CD4-positive, alpha-beta T cell treated with Interleukin-17A for 4 hours (primary cell): ENCODE measurements at places on chromosomes 3 and 15.
A peak's percentile ranks its signal among the peaks of the same experiment; 100 is the strongest.

- DNase-seq: no peak
These were observed 170.3 kb upstream of the MCTP2 start for GRCh38 chr15:94061041-94061440.

DNA sequence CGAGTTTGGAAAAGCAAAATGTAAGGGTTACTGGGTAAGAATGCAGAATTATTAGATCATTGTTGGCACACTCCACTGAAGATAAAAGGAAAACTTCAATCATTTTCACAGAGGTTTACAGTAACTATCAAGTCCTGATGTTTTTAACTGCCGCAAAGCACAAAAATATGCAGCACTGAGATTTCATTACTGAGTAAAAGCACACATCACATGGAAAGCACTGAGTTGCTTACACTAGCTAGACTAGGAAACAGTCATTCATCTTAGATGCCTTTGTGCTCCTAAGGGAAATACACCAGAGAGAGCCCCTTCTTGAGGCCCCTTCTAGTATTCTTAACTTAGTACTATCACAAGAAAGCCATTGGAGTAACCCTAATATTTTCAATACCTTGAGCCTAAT, 11.8 kb upstream of the P2RY1 start:
- DNase-seq: no peak

DNA sequence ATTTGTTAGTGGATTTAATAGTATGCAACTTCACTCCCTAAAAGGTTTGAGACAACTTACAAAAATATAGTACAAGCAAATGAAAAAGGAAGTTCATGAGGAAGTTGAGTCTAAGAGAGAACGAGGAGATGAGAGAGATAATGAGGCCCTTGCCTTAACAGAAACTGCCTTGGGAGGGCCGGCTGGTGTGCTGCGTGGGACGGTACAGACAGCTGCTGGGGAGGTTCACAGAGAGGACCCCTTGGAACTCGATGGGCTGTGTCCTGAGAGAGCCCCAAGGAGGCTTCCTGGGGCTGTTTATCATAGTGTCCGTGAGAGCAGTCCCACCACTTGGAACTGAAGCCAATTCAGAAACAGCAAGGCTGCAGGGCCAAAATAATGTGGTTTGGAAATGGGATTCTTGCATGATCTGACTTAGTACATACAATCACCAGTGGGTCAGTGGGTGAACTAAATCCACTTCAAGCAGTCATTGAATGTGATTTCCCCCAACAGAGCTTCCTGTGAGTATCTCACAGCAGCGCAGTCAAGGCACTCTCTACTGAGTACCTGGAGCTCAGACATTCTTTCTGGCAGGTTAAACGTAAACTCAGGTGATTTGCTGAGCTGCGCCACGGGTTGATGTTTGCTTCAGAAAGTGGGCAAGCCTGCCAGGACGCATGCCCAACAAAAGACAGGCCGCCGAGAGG, 90.8 kb downstream of the CRTC3 start:
- DNase-seq: peak; percentile 57

- peak; percentile 47 for DNase-seq
These were observed 289.0 kb upstream of the RASGRP1 start for GRCh38 chr15:38853608-38854007.

DNA sequence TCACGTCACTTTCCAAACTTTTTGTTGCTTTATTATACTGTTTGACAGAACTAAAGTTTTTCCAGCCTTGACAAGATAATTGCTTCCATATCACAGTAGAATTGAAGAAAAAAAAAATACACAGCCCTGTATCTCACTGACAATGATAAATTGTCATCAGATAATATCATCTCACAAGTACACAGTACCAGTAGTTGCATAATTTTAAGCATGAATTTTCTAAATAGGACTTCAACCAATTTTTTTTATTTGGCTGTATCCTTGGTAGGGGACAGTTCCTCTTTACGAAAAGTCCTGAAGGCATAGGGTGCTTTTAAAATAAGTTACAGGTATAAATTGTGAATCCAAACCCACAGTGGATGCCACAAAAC, 230.7 kb downstream of the ATP8B4 start:
- DNase-seq: no peak

- no peak for DNase-seq
These were observed 84.2 kb downstream of the SMAD6 start for GRCh38 chr15:66786222-66786621.

DNA sequence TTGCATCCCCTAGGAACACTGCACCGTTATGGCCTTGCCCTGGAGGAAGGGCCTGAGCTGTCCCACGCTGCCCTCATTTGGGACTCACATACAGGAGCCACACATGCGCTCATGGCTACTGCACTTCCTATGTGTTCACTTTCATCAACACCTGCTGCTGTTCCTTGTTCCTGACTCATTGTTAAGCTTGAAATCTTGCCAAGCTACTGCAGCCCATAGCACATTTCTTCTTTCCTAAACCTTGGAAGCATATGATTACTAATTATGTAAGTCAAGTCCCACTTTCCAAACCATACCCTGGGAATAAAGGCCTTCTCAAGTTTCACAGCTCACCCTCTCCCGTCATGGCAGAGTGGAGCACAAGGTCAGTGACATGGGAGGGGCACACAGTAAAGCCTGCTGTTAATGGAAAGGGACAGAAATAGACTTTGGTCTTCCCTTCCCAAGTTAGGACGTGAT, 307.9 kb downstream of the CLSTN2 start:
- DNase-seq: no peak

DNA sequence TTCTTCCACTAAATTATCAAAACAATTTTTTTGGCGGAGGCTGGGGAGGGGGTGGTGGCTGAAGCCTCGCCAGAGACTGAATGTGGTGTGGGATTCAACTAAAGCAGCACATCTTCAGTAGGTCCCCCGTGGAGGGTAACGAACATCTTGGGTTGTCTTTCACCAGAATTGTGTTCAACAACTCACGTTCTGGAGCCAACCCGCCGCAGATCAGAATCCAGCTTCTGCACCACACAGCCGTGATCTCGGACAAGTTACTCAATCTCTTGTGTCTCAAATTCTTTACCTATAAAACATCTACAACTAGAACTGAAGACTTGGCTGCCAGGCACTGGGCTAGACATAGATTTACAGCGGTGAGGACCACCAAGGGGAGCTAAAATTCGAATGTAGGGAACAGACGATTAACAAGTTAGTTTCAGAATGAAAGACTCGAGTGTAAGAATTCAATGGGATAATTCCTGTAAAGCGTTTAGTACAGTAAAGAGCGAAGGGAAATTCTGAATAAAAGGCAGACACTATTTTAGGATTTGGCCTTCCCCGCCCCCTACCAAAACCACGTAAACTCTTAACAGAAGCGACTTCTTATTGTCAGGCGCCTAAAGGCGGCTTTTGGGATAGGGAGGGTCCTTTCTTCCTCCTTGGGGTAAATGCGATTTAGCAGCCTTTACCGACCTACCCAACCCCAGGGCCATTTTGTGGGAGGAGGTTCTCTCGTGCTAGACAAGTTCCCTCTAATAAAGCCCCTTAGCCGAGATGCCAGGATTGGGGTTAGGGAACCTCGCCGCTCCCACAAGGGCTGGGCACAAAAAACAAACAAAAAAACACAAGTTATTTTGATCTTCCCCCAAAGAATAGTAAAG, 697 bp upstream of the RAB5A start:
- DNase-seq: peak; percentile 17

GRCh38 chr15:96011136-96011535, 319.4 kb upstream of the NR2F2 start:
- no peak for DNase-seq

DNA sequence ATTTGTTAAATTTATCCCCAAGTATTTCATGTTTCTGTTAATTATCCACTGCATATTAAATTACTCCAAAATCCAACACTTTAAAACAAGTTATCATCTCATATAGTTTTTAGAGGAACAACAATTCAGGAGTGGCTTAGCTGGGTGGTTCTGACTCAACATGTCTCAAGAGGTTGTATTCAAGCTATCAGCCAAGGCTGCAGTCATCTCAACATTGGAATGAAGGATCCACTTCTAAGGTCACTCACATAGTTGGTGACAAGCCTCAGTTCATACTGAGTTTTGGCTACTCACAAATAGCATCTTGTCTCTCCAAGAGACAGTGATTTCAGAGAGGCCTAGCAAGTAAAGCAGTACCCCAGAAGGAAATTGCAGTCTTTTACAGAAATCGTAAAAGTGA, 134.7 kb downstream of the NR2E3 start:
- DNase-seq: no peak

GRCh38 chr3:78872195-78872594, 895.6 kb downstream of the ROBO1 start:
- no peak for DNase-seq

DNA sequence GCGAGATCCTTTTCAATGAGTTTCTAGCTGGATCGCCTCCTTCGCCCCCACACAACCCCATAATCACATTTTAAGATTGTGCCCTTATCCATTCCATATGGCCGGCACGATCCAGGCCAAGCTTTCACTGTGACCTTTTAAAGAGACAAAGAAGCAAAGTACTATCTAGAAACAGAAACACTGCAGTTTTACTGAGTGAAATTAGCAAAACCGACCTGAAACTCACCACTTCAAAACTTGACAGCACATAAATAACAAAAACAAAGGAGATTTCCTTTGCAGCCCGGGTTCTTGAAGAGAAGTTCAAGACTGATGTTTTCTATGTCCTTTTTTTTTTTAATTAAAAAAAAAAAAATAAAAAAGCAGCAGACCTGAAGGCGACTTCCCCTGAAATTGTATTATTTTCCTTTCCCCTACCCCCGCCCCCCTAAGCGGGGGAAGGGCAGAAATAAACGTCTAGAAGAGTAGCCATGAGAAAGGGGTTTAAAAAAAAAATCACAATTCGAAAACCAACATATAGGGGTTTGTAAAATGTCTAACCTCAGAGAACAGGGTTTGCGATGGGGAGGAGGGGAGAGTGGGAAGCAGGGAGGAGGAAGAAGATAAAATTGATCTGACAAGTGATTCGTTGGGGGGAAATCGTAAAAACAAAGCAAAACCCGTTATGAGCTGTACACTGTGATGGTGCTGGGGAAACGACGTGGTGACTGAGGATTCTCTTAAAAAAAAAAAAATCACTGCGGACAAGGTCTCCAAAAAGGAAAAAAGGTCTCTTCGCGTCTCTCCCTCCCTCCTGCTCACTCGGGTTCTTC, 1.5 kb downstream of the SATB1 start:
- peak; percentile 54 for DNase-seq

- no peak for DNase-seq
These were observed 35.5 kb downstream of the UBE2E2 start for GRCh38 chr3:23238578-23238977.

GRCh38 chr15:50049871-50050270, 69.2 kb downstream of the ATP8B4 start:
- no peak for DNase-seq

DNA sequence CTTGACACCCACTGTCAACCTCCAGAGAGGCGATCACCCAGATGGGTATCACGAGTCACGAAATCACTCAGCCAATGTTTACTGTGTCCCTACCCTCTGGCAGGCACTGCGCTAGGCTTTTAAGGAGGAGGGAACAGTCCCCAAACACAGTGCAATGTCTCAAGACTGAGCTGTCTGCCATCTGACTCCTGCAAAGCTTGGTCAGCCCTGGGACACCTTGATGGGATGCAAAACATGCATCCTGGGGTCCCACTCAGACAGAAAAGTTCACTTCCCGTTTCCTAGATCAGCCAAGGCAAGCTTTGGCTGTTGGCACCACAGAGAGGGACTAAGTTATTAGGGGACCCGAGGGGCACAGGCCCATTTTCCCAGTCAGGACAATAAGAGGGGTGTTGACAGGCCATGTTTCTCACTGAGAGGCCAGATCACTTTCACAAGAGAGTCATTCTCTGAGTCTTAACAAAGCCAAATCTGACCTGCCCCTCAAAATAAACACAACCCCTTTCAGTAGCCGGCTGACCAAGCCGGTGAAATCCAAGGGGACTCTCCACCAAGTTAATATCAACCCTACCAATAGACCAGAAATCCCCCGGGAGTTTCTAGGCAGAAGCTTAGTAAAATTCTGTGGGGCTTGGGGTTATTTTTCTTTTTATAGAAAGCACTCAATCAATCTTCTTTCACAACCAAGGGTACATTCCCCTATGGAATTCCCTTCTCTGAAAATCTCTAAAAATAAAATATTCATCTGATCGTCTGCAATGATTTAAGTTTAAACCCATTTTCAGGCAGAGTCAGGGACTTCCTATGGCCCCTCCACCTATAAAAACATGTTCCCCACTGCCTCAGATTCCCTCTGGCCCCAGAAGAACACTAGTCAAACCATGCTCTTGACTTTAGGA, 3.5 kb downstream of the RFTN1 start:
- DNase-seq: no peak

GRCh38 chr15:35771746-35772442, 225.9 kb upstream of the DPH6 start:
- no peak for DNase-seq

- no peak for DNase-seq
These were observed 134.4 kb downstream of the PLOD2 start for GRCh38 chr3:146026547-146026946.

DNA sequence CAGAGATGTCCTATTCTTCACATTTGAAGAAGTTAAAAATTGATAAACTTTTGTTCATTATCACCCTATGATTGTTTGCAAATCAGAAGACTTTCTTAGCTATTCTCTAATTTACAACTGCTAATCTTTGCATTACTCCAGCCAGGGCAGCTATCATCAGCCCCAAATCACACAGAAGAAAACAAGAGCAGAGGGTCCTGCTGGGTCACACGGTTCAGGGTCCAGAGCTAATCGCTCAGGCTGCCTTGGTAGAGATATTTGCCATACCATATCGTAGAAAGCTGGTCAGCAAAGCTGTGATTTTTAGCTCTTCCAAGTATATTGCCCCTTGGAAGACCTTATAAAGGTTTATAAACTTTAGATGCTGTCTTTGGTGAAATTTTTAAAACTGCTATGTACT, 181.4 kb downstream of the MAGI1 start:
- no peak for DNase-seq

GRCh38 chr3:43394041-43394554, 107.8 kb downstream of the SNRK start:
- no peak for DNase-seq

DNA sequence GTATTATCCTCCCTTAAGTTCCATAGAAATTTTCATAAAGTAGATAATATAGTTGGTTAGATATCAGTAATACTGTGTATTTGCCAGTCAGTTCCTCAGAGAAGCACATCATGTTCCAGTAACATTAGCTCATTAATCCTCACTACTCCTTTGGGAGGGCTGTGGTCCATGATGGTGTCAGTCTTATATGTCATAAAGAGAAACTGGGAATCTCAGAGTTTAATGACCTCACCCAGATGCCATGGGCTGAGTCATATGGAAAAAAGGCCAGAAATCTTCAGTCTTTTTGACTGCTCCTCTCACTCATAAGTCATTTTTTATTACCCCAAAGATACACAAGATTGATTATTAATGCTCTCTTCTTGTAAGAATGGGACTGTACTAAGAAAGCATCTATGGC, 188.6 kb downstream of the CHL1 start:
- DNase-seq: no peak

DNA sequence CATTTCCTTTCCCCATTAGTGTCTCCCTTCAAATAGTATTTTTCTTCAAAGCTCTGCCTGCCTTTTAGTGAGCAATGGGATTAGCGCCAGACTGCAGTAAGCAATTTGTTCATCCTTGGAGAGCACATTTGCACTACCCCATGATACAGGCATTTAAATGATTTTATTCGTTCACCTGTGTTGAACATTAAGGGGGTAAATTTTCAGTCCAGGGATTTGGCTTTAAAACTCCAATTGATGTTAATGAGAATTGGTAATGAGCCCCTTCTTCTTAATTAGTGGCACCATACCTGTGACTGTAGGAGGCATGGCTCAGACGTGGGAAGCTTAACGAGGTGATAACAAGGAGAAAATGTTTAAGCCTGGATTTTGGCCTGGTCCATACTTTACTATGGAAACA, 161.4 kb upstream of the NANOGP8 start:
- no peak for DNase-seq

- no peak for DNase-seq
These were observed 53.2 kb downstream of the OXNAD1 start for GRCh38 chr3:16318176-16318575.
